ENCODE measurements at places on chromosomes 11 and 22. TPM values are rescaled to one million over a fixed set of nuclear protein-coding genes. Genes with fewer than 3 reads are reported as not detected.

DNA sequence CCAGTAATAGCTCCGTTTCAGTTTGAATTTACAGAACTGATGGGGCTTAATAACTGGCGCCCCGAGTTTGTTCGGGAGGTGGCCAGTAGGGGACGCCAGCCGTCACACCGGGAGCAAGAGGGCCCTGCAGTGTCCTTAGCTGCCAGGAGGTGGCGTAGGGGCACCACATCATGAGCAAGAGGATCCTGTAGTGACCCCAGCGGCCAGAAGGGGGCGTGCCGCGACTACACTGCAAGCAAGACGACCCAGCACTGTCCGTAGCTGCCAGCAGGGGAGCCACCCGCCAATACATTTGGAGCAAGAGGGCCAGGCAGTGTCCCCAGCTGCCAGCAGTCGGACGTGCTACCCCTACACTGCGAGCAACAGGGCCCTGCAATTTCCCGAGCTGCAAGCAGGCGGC is 663.7 kb upstream of the B3GAT1 start:
- DNase-seq, result peak; percentile 5

The AKIP1 gene
- 27.8 TPM for total RNA-seq

DNA sequence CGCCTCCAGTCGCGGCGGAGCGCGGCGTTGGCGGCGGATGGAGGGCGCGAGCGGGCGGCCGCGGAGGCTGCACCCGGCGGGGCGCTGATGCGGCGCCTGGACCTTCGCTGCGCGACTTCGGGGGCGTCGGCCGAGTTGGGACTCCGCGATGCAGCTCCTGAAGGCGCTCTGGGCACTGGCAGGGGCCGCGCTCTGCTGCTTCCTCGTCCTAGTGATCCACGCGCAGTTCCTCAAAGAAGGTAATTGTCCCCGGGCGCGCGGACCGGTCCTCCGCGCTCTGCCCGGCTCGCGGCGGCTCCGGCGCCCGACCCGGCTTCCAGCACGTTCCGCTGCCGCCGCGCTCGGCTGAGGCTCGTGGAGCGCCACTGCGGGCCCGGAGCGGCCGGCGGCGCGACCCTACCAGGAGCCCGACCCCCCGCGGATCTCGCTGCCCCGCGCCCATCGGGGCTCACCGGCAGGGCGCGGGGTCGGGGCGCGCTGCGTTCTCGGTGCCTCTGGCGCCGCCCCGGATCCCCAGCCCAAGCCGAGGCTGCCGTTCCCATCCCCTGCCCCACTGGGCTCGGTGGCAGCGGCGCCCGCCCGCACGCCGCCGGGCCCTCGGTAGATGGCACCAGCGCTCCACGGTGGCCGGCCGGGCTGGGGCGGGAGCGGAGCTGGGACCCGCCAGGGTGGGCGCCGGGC is 1251.2 kb downstream of the BRD1 start:
- DNase-seq, result no peak

The XKR3 gene
- total RNA-seq, result not detected

GRCh38 chr22:25453557-25453956 is 110.9 kb upstream of the GRK3 start:
- no peak for DNase-seq

The TMEM191C gene
- total RNA-seq, result 0.28 TPM

DNA sequence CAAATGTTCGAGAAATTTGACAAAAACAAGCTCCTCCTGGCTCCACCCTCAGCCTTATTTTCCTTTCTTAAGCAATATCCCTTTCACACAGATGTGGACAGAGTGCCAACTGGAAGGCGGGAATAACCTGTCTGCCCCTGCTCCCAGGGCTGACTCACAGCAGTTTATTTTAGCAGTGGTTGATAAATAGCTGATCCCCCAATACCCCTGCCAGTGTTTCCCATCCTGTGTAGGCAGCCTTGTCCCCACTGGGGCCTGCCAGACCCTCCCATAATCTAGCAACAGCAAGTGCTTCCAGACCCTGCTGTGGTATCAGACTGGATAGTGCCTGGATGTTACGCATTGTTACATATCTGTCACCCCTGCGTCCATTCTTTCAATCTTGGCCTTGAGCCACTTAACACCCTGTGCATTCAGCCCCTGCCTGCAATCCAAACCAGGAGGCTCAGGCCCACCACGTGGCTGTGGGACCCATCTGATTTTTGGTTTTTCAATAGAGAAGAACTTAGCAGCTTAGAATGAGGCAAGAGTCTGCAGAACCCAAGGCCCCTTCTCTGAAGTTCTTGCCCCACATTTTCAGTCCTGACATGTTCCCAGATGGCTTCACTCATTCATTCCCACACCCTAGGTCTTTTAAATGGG is 53.7 kb downstream of the PARVA start:
- DNase-seq, result peak; percentile 91

DNA sequence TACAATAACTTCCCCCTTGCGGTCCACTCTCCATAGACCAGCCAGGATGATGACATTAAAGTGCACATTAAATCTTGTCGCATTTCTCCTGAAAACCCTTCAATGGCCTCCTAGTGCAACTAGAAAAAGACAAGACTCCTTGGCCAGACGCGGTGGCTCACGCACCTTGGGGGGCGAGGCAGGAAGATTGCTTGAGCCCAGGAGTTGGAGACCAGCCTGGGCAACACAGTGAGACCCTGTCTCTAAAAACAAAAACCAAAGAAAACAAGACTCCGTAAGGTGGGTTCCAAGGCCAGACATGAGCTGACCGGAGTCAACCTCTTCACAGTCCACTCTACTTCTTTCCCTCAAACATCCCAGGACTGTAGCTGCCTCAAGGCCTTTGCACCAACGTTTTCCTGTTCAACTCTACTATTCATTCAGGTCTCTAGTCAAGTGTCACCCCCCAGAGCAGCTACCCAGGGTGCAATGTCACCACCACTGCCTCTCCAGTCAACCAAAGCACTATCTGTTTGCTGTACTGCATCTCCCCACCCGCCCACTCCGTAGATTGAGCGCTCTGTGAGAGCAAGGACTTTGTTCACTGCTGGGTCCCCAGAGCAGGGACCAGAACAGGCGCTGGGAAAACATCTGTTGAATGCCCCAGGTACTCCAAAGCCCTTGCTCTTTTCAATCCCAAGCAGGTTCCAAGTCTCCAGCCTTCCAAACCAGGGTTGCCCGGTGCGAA is 739 bp downstream of the ZMAT5 start:
- DNase-seq, result no peak

The SRRD gene
- total RNA-seq, result 28.6 TPM

The DCDC1 gene
- total RNA-seq, result under 0.01 TPM

DNA sequence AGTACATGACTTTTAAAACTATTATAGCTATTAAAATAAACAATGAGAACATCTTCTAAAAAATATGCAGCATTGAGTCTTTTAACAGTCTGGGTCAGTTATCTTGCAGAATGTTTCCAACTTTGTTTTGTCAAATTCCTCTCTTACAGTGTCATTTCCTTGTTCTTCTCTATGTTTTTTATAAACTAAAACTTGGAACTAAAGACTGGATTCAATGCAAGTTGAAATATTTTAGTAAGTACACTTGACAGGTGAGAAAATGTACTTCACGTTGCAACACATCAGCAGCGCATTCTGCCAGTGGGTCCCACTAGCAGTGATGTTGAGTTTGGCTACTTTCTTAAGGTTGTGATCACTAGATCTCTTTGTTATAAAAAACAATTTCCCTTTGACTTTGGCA is 1407.6 kb upstream of the RAG2 start:
- peak; percentile 28 for DNase-seq

- DNase-seq, result peak; percentile 95
Observed at GRCh38 chr11:126115816-126116331, 53.2 kb upstream of the CDON start.

GRCh38 chr11:21514316-21514715 is 678.6 kb upstream of the ANO5 start:
- DNase-seq, result no peak

- DNase-seq, result peak; percentile 55
Observed at GRCh38 chr11:106400949-106401570, 323.6 kb downstream of the AASDHPPT start.

The ANKK1 gene
- total RNA-seq, result not detected

DNA sequence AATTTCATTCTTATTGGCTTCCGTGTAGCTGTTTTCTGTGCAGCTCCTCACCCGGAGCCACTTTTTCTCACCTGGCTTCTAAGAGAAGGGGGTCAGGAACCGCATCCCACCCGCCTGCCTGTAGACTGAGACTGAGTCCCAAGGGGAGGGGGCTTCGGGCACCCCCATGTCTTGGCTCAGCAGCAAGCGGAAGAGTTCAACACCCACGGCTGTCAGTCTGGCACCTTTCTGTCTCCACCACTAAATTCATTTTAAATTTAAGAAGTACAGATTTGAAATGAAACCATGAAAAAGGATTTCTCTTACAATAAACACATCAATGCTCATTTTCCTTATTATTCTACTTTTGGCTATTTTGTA is 66.7 kb downstream of the EFCAB6 start:
- DNase-seq, result no peak

The COPB1 gene
- total RNA-seq, result 341 TPM

The SLC25A18 gene
- total RNA-seq, result not detected

The OR51F1 gene
- total RNA-seq, result not detected

GRCh38 chr11:119373921-119374631 is 7.4 kb downstream of the USP2 start:
- peak; percentile 75 for DNase-seq

The PATE4 gene
- total RNA-seq, result not detected

The SYNGR1 gene
- total RNA-seq, result 19.7 TPM

- no peak for DNase-seq
Observed at GRCh38 chr11:2807801-2808241, 77.8 kb downstream of the CDKN1C start.

DNA sequence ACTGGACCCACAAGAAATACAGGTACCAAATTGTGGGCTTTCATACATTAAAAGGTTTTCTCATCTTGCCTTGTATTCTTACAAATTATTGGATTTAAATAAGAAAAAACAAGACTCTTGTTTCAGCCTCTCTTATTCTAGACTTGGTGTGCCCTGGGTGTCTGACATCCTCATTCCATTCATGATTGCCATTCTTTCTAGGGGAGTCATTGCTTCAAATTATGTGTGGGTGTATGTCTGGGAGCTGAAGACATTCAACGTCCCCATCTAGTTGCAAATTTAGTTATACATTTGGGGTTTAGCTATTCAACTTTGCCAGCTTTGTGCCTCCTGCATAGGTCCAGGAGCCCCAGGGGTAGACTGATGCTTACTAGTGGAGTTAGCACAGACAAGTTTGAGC is 18.1 kb downstream of the MAML2 start:
- peak; percentile 83 for DNase-seq

The ART1 gene
- not detected for total RNA-seq

The COMT gene
- total RNA-seq, result 175 TPM

DNA sequence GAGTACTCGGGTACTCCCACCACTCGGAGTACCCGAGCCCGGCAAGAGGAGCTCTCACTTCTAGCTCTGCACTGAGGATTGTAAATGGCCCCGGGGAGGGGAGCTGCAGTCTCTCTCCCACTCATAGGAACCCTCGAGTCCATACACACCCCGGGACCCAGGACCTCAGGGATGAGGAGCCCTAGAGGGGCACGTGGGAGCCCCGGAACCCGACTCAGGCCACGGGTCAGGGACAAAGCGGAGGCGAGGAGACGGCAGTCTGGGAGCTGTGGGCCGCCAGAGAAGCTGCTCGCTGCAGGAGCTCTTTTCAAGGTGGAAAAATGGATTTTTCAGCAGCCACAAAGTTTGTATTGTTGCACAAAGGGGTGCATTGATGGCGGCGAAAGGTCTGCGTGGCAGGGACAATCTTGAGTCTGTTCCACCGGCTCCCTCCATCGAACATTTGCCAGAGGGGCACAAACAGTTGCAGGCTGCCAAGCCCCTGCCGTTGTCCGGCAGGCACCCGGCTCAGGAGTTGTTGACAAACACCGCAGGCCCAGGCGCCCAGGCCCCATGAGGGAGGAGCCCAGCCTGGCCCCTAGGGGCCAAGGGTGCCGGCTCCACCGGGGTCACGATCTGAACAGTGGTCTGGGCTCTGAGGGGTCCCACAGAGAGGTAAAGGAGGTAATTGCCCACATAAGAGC is 5.7 kb upstream of the FLI1 start:
- DNase-seq, result no peak

GRCh38 chr11:21371044-21371443 is 701.7 kb downstream of the NELL1 start:
- no peak for DNase-seq

The OR10G7 gene
- not detected for total RNA-seq

- no peak for DNase-seq
Observed at GRCh38 chr11:116207019-116207418, 565.8 kb downstream of the BUD13 start.

DNA sequence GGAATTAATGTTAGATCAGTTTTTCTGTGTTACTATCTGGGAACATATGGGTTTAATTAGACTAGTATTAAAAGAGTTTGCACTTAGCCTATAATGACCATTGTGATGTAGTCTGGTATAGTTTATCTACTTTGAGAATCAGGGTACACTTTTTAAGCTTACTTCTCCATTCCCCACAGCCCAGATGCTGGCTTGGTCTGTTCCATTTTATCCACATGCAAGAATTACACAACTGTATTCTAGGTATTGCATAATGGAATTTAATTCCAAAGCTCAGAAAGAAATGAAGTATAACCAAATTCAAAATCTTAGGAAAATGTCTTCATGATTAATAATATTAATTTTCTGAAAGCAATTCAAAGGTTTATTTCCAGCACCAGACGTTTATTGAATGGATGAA is 122.2 kb upstream of the PDGFD start:
- DNase-seq, result no peak

DNA sequence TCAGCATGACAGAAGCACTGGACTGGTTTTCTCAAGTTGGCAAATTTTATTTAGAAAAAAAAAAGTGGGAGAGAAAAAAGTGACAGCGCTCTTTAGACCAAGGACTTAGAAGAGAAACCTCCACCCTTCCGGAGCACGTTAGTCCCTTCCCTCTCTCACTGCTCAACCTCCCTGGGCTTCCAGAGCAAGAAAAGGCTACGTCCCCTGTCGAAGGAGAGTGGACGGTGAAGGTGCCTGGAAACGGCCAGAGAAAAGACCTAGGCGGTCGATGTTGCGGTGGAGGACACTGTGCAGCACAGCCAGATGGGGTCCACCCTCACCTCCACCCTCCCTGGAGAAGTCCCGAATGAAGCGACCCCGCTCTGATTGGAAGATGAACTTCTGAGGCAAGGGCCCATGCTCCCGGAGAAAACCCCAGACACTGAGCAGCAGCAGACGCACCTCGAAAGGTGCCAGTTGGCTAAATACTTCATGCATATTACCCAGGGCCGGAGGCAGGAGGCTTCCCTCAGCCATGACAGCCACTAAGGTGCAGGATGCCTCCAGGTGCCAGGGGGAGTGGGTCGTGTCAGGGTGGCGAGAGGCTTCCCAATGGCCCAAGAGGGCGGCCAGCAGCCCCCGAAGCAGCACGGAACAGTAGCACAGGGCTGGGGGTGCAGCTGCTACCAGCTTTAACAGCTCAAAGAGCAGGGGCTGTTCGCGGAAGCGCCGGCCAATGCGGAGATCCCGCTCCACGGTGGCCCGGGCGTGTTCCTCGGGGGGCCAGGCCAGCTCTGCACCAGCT is 604 bp upstream of the GANAB start:
- DNase-seq, result no peak

DNA sequence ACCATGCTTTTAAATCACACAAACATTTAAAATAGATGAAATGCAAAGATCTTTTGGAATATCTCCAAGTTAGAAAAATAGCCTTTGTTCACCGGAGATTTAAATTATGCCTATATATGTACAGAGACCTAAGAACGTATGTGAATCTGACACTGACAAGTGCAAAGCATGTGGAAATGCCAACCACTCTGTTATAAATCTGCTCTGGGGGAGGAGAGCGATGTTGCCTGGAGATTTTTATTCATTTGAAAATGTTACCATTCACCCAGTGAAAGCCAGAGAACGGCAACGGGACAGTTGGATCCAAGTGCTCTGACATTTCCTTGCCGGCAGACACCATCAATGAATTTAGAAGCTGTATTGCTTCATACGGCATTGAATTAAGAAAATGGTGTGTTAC is 39.8 kb upstream of the BMAL1 start:
- DNase-seq, result no peak

The DRD4 gene
- not detected for total RNA-seq

GRCh38 chr11:128156486-128156885 is 430.9 kb downstream of the ETS1 start:
- no peak for DNase-seq
